ENCODE measurements at places on chromosomes 3 and 15. TPM values are rescaled to one million over a fixed set of nuclear protein-coding genes. Genes with fewer than 3 reads are reported as not detected.

ISY1 gene
- total RNA-seq = 28.2 TPM

- no peak overlapping the region for H3K27ac ChIP-seq
- H3K27me3 ChIP-seq = no peaks in the 10 kb centered on the region
- no peak overlapping the region for H3K4me3 ChIP-seq
These were observed 84.0 kb downstream of the CHD2 start for GRCh38 chr15:92984161-92984560.

- no peak overlapping the region for H3K27ac ChIP-seq
- DNase-seq = no peak
- H3K4me1 ChIP-seq = no peaks in the 10 kb centered on the region
- no peak overlapping the region for H3K4me3 ChIP-seq
- H3K36me3 ChIP-seq = no peaks in the 10 kb centered on the region
These were observed 138.1 kb downstream of the GREM1 start for GRCh38 chr15:32855942-32856341.

- no peak overlapping the region for H3K27ac ChIP-seq
- no peak overlapping the region for H3K4me3 ChIP-seq
- H3K27me3 ChIP-seq = no peaks in the 10 kb centered on the region
- peaks cover 25% of the 10 kb centered on the region for H3K36me3 ChIP-seq
- peaks cover 43% of the 10 kb centered on the region for H3K4me1 ChIP-seq
These were observed 4.3 kb downstream of the SELENOT start for GRCh38 chr3:150607267-150608065.
